ENCODE measurements at places on chromosomes 1 and 21.

DNA sequence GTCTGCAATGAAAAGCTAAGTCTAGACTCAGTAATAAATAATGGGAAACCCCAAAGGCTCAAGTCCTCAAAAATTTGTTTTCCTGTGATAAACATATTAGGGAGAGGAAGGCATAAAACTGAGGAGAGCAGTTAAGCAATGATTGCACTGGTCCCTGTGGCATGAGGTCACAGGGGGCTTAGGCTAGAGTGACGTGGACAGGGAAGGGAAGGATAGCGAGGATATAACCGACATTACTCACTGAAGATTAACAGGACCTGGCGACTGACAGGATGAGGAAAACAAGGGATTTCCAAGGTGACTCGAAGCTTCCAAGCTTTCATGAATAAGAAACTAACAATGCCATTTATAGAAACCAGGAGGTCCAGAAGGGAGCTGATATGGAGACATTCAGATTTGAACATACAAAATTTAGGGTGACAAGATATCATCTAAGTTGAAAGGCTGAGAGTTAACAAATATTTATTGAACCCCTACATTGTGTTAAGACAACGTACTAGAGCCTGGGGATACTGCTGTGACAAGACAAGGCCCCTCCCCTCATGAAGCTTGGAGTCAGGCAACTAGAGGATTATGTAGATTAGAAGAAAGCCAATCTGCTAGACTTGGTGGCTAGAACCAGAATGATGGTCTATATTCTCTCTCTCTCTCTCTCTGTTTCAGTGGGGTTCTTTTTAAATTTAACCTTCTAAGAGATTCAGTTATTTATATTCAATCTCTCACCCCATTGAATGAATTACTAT is 33.2 kb upstream of the PKN2 start:
- no peak for DNase-seq

GRCh38 chr1:15016526-15016925 is 137.0 kb upstream of the TMEM51 start:
- no peak for DNase-seq

DNA sequence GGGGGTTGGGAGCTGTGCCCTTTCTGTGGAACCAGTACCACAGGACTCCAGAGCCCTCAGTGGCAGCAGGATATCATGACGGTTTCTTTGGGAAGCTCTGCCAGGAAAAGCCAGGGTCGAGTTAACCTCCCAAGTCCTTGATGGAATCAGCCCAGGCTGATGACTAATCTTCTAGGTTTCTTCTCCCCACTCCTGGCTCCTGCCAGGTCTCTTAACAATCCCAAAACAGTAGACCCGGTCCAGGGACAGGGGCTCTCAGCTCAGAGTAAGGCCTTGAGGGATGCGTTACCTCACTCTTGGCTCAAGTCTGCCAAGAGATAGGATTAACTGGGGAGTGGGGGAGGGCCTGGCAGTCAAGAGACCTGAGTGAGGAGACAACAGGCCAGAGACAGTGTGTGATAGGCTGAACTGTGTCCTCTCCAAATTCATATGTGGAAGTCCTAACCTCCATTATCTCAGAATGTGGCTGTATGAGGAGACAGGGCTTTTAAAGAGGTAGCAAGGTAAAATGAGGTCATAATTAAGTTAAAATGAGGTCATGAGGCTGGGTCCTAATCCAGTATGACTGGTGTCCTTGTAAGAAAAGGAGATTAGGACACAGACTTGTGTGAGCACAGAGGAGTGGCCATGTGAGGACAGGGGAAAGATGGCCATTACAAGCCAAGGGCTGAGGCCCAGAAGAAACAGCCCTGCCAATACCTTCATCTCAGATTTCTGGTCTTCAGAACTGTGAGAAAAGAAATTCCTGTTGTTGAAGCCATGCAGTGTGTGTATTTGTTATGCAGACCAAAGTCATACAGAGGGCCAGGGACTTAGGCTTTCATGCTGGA is 95.0 kb downstream of the BEND5 start:
- DNase-seq, result no peak

DNA sequence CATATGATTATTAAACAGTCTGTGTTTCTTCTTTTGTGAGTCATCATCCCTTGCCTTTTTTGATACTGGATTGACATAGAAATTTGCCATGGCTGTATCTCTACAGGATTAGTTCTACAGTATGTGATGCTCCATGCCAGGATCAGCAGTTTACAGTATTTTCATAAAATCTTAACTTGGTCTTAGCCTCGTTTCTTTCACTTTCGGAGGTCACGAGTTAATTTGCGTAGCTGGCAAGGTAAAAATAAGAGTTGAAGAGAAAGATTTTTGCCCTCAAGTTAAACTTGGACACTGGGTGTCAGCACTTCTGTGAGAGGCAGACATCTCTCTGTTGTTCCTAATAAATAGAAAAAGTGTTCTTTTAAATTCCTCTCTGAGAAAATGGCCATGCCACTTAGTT is 79.1 kb downstream of the CACNA1E start:
- DNase-seq, result no peak

DNA sequence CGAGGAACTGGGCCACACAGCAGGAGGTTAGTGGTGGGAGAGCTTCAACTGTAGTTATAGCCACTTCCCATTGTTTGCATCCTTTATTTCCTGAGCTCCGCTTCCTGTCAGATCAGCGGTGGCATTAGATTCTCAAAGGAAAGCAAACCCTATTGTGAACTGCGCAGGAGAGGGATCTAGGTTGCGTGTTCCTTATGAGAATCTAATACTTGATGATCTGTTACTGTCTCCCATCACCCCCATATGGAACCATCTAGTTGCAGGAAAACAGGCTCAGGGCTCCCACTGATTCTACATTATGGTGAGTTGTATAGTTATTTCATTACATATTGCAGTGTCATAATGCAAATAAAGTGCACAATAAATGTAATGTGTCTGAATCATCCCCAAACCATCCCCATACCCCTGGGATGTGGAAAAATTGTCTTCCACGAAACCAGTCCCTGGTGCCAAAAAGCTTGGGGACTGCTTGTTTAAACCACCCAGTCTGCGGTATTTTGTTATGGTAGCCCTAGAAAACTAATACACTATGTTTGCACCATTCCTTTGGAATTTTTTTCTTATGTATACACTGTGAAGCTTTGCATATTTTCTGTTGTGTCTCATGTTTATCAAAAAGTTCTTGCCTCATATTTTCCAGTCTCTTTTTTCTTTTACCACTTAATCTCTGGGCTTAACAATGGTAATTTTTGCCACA is 136.6 kb upstream of the IVNS1ABP start:
- no peak for DNase-seq

- DNase-seq, result no peak
These were observed 13.2 kb downstream of the SETD4 start for GRCh38 chr21:36047139-36047538.

GRCh38 chr1:207034208-207034607 is 1.7 kb upstream of the C1orf116 start:
- no peak for DNase-seq

GRCh38 chr1:16138772-16139221 is 17.1 kb downstream of the EPHA2 start:
- DNase-seq, result no peak

- DNase-seq, result no peak
These were observed 19.9 kb downstream of the IL10RB start for GRCh38 chr21:33286076-33286475.

GRCh38 chr1:186283374-186283773 is 91.7 kb downstream of the TPR start:
- DNase-seq, result no peak

GRCh38 chr21:37240978-37241377 is 26.2 kb downstream of the VPS26C start:
- DNase-seq, result no peak

- DNase-seq, result no peak
These were observed 47.5 kb downstream of the MRPS6 start for GRCh38 chr21:34120867-34121266.

DNA sequence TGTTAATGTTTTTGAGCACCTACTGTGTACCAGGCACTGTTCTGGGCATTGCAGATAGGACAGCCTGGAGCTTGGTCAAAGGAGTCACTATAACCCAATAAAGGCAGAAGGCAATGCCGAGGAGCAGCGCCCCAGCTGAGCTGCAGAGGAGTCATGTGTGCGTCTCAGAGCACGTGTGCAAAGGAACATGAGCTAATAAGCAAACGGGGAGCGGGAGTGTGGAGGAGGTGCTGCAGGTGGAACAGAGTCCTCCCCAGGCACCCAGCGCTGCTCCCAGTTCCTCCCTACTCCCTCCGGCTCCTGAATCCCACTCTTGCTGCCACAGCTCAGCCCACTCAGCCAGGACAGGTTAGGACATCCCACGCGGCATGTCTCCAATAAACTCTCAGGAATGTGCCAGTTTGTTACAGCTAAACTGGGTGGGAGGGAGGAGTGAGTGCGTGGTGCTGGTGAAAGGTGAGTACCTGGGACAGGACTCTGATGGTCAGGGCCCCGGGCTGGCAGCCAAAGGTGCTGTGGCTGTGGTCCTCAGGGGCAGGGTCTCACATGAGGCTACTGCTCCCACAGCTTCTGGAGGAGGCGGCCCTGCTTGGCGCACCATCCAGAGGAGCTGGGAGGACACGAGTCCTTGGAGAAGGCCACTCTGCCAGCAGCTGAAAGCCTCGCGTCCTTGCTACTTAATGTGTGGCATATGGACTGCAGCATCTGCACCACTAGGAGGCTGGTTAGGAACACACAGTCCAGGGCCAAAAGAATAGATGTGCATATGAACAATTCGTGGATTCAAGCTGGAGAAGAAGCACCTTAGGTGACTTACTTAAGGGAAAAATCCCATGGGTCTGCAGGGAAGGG is 52.3 kb downstream of the GRIK3 start:
- no peak for DNase-seq

DNA sequence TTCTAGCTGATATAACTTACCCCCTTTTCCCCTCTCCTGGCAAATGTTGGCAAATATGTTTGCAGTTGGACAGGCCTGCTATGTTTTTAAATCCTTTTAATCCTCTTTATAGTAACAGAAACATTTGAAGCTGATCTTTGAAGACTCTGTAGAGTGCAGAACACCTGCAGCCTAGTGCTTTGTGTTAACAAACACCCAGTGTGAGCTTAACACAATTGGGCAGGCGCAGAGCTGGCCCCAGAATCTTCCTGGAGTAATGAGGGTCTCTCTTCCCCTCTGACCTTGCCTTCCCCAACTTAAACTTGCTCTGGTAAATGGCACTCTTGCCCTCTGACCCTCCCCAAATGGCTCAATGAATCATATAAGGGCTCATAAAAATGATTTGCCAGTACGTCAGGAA is 247.9 kb upstream of the LYPLAL1 start:
- DNase-seq, result no peak

GRCh38 chr1:45522324-45523104 is 830 bp upstream of the PRDX1 start:
- DNase-seq, result no peak

- DNase-seq, result no peak
These were observed 8.6 kb upstream of the LRRC8C start for GRCh38 chr1:89624314-89624713.

DNA sequence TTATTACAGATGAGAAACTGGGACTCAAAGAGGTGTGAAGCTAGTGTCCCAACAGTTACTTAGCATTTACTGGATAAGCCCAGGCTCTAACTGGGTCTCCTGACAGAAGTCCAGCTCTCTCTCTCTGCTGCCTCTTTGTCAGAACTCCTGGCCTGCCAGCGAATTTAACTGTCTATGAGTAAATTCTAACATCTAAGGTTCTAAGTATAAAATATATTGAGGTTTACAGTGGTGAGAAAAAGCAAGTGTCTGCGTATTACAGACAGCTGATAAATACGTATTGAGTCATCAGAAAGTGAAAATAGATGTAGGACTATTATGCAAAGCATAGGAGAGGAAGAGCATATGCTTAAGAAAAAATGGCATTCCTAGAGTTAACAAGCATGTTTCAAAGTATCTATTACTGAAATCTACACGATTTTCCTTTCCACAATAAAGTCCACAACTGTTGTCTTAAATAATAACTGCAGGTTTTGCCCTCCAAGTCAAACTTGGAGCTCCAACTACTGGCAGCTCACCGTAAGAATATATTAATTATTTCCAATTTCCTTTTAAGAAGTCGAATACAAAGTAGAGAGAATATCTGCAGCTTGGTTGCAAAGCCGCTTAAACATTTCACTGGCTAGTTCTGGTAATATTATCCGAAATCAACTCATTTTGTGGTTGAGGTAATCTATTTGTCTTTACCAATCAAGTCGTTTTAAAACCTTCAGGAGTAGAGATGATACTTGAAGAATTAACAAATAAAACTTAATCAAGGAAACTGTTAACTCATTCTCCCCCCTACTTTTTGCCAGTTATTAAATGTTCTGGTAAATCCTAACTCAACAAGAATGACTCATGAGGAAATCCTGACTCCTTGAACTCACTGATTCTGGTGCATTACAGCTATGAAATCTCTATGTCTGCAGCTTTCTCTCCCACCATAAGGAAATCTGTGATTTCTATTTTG is 1.4 kb upstream of the RGS2 start:
- DNase-seq, result peak; percentile 4

DNA sequence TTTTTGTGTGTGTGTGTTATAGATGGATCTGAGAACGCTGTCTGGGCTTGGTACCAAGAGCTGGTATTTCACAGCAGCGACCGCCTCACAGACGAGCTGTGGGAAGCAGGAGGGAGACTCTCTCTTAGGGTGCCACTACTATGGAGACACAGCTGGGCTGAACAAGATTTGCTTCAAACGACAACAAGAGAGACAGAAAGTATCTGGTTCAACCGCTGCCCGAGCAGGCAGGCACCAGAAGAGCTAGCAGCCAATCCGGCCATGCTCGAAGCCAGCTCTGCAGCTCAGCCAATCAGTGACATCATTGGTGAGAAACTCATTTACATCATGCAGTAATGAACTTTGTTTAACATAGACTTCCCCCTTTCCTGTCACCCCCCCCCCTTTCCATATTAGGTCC is 341.3 kb downstream of the USP25 start:
- DNase-seq, result no peak

Measured in T-helper 22 cell (primary cell).